ENCODE measurements at places on chromosomes 13 and 19.

DNA sequence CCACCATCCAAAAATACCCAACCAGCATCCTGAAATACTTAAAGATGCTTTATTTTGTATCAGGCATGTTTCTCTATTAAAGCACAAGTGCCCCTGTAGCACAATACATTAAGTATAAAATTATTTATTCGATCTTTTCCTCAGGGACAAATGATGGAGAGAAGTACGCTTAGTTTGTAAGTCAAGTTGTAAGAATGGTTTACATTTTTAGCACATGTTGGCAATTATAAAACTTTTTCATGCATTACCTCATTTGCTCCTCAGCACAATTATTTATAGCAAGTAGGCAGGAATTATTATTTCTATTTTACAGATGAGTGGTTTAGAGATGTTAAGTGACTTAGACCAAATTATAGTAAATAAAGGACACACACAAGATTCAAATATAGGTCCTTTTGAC, 232.6 kb upstream of the HTR2A start:
- DNase-seq = no peak

- no peak for DNase-seq
These were observed 394.1 kb upstream of the SLITRK6 start for GRCh38 chr13:86193281-86193680.

GRCh38 chr19:46818812-46819211, 30.4 kb upstream of the SLC1A5 start:
- peak; percentile 38 for DNase-seq

DNA sequence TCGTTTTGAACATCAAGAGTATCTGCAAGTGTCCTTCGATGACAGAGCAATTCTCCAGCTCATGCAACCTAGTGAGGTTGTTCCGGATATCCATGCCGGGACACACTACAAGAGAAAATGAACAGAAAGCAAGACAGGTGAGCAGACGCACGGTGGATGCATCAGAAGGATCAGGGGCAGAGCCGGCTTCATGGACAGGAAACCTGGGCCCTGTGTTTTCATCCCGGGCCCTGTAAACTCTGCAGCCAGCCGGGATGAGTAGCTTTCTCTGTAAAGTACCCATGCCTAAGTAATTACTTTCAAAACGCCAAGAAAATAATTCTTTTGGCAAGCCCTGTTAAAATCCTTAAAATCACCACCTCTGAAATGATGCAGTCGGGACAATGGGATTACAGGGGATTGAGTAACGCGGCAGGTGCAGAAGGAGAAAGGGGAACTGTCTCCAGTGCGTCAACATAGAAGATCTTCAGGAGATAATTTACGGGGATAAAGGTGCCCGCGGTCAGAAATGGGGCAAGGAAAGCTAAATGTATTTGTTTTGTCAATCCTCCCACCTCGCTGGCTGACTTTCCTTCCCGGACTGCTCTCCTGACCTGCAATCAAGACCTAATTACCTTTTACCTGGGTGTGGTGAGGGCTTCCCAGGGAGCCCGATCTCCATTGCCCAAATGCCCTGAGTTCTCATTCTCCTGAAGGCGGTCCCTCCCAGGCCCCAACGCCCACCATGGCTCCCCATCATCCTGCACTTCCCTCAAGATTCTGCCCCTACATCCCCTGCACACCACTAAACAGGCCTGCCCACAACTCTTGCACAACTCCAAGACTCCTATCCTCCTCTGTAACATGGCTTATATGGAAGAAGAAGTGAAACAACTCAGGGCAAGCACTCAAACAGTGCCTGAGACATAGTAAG, 26.2 kb downstream of the INSR start:
- no peak for DNase-seq

DNA sequence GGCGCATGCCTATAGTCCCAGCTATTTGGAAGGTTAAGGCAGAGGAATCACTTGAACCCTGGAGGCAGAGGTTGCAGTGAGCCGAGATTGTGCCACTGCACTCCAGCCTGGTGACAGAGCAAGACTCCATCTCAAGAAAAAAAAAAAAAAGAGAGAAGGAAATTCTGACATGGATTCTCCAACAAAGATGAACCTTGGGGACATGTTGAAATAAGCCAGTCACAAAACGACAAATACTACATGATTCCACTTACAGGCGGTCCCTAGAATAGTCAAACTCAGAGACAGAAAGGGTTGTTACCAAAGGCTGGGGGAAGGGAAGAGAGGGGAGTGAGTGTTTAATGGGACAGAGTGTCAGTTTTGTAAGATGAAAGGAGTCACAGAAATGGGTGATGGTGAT, 66.4 kb downstream of the F2RL3 start:
- DNase-seq = no peak

DNA sequence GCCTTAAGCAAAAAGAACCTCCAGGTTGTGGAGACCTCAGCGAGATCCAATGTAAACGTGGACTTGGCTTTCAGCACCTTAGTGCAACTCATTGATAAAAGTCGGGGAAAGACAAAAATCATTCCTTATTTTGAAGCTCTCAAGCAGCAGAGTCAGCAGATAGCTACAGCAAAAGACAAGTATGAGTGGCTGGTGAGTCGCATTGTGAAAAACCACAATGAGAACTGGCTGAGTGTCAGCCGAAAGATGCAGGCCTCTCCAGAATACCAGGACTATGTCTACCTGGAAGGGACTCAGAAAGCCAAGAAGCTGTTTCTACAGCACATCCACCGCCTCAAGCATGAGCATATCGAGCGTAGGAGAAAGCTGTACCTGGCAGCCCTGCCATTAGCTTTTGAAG, 58.5 kb downstream of the ARHGAP35 start:
- DNase-seq = peak; percentile 38

DNA sequence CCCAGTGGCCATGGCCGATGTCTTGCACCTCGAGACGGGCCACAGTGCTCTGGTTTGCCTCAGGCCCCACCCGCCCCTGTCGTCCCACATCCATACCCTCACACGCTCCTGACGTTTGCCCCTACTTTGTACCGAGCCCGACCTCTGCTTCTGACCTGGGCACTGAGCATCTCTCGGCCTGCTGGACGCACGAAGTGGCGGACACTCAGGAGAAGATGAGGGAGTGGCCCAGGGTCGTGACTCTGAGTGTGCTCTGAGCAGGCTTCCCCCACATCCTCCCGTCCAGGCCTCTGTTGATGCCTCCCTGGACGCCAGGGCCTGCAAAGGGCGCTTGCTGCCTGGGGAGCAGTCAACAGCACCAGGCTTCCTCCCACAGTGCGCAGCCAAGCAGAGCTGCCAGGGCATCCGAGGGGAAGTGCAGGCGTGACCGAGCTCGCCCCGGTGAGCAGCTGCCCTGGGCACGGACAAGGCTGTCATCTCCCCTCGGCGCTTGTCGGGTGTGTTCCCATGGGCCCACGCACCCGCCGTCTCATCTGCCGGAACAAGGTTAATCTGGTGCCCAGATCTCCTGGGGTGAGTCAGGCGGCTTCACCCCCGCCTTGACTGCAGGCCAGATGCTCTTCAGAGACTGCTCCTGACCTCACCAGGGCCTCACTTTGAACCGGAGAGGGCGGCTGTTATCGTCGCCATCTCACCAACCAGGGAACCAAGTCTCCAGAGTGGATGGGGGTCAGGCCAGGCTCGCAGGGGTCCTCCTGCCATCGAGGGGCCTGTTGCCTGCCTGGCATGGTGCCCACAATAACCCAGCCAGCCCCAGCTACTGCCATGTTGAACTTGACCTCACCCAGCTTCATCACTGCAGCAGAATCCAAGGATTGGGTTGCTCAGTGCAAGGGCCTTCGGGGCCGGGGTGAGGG, 27.2 kb downstream of the COMP start:
- no peak for DNase-seq

- DNase-seq = no peak
These were observed 42.2 kb downstream of the CCNE1 start for GRCh38 chr19:29854033-29854432.

- DNase-seq = no peak
These were observed 10.4 kb upstream of the AKAP8L start for GRCh38 chr19:15428956-15429824.

DNA sequence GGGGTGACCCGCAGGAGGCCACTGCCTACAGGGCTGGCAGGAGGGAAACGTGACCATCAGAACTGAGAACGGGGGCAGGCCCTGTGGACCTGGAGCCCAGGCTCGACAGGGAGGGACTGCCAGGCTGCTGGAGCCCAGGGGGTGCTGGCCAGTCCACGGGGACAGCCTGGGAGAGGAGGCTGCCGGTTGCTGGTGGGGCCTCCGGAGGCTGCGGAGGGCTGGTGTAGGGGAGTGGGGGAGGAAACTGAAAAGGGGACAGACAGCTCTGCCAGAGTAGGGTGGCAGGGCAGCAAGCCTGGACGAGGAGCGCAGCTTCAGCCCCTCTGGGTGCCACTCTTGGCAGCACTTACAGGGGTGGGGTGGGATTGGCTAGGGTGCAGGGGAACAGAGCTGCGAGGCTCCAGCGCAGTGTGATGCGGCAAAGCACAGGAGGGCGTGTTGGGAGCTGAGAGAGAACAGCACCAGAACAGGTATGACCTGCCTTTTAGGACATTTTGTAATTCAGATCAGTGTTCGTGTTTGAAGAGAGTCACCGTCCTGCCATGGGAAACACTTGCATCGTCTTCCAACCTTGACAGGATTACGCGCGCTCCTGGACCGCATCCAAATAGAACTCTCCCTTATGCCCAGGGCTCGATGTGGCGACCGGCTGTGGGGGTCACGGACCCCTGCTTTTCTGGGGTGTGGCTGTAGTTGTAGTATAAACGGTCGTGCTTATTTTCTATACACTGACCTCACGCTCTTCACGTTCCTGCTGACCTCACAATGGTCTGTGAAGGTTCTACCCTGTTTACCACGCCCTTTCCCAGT, 19.9 kb upstream of the ARHGEF7 start:
- no peak for DNase-seq

DNA sequence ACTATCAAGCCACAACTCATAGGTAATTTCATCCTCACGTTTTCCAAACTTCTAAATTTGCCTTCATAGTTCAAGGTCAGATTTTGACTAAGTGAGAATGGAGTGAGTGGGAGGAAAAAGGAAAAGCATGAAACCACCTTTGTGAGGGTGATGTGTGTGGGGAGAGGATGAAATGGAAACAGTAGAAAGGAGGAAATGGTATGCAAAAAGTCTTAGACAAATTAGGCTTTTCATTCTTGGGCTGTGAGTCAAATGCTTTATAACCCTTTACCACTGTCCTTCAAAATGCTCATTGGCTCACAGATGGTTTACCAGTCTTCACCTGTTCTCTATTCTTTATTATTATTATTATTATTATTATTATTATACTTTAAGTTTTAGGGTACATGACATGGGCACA, 127.2 kb downstream of the RAP2A start:
- DNase-seq = no peak

DNA sequence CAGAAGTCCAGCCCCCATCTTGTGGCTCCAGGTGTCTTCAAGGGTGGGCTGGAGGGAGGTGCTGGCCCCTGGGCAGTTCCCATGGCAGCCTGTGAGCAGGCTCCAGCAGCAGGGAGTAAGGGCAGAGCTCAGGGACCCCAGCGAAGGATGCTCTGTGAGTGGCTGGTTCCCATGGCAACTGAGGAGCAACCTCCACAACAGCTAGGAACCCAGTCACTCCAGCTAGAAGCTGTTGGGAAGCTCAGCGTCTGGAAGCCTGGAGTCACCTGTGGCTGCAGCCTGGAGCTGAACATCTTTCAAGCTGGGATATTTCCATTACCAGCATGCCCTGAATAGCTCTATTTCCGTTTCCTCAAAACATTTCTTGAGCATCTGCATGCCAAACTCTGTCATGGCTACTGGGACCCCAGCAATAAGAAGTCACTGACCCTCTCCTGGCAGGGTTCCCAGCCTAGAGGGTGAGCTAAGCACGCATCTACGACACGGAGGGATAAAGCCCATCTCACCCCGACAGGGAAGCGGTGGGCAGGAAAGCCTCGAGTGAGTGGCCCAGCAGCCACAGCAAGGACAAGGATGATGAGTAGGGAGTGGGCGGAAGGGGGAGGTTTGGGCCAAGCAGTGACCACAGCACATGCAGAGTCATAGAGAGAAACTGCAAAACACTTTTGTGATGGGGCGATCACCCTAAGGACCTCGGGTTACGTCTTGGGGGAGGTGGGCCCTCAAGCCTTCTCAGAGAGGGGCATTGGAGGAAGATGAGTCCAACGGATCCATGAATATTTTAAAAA, 52.6 kb downstream of the ALOX5AP start:
- no peak for DNase-seq

- DNase-seq = no peak
These were observed 23.5 kb downstream of the ARL11 start for GRCh38 chr13:49651570-49652354.
